Upper lobe of left lung (tissue), 6 donors: ENCODE measurements at places on chromosomes 2 and 18. TPM values are rescaled to one million over a fixed set of nuclear protein-coding genes. Genes with fewer than 3 reads are reported as not detected.

Gene DAPL1
- 0.43 TPM for total RNA-seq

Gene TCF4
- 92.6 TPM for total RNA-seq

Gene CD302
- total RNA-seq = 42.8 TPM

GRCh38 chr2:86284987-86285386 lies 52.4 kb downstream of the REEP1 start:
- no peak for DNase-seq

DNA sequence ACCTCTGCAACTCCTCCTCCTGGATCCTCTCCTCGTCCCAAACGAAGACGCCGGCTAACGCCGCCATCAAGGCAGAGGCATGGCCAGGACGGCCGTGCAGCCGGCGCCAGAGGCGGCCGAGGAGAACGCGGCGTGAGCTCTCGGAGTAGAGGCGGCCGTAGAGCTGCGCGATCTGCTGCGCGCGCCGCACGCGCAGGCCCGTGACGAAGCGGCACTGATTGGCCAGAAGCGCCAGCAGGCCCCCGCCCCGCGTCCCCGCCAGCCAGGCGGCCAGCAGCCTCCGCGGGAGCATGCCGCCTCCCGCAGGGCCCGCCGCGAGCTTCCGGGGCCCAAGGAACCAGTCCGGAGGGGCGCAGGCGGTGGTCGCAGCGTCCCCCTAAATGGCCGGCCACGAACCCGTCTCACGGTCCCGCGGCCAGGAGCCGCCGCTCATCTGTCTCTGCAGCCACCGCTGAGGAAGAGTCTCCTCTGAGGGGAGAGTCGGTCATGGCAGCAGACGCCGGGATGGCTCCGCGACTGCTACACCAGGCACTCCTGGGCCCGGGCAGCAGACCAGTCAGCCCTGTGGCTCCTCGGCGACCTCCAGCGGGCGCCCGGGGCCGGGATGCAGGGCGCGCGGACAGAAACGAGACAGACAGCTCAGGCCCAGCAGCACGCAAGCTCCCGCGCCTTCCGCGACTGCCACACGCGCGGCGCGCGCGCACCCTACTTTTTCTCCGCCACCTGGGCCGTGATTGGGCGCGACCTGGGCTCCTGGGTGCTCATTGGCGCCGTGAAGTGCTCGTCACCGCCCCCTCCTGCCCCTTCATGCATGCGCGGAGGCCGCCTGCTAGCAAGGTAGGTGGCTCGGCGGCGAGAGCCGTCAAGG lies at the start of gene STARD7:
STARD7 (minus strand) TSS at position 685 of the 868 bp plus-strand sequence; CDS start at position 292, 393 bp downstream.
- peak; percentile 100 for DNase-seq

GRCh38 chr18:63514326-63514725 lies 27.8 kb upstream of the SERPINB12 start:
- no peak for DNase-seq
